ENCODE measurements at places on chromosomes 7 and 10.

DNA sequence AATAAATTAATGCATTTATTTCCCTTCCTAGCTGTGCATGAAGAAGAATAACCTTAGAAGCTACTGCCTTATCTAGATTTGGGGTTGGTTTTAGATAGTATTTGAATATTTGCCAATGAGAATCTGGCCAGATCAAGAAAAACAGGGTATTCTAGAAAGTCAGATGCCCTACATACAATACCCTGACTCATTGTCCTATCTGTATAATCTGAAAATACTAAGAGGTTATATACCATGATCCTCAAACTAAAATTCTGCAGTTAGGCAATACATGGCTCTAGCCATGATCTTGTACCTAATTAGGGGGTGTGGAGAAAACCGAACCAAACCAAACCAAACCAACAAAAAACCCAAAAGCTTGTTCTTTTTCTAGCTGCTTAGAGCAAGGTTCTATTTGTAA is 240.4 kb upstream of the LYZL1 start:
- DNase-seq = no peak

- DNase-seq = no peak
These were observed 50.9 kb downstream of the SEMA3D start for GRCh38 chr7:85135977-85136376.

DNA sequence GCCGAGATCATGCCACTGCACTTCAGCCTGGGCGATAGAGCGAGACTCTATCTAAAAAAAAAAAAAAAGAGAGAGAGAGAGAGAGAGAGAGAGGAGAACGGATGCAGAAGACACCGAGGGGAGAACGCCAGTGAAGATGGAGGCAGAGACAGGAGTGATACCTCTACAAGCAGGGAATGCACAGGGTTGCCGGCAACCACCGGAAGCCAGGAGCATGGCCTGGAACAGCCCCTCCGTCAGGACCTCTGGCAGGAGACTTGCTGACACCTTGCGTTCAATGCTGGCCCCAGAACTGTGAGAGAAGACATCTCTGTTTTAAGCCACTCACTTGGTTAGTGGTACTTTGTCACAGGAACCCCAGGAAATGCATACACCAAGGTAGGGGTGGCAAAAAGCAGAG is 38.1 kb upstream of the DUSP5 start:
- no peak for DNase-seq

GRCh38 chr7:153430931-153431330 is 621.3 kb upstream of the DPP6 start:
- DNase-seq = no peak

DNA sequence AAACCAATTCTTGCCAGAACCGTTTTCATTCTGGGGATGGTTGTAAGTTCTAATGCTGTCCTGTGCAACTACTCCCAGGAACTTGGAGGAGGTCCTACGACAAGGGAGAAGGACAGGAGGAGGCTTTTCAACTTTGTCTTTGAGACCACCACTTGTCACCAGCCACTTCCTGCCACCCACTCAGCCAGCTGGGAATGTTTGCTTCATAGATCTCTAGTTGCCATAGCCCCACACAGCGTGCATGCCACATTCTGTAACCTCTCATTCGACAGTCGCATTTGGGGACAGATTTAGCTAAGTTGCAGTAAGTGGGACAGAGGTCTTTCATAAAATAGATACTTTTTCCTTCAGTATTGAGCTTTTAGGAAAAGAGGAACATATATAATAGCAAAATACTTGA is 78.0 kb downstream of the TAF3 start:
- no peak for DNase-seq
